HL-60 (cell line): ENCODE measurements at places on chromosomes 5 and 9.

GRCh38 chr5:167934551-167934971 lies 356.9 kb upstream of the WWC1 start:
- DNase-seq: no peak

GRCh38 chr9:10744669-10745068 lies 131.9 kb upstream of the PTPRD start:
- no peak for DNase-seq

GRCh38 chr5:42851481-42851880 lies 39.8 kb upstream of the SELENOP start:
- no peak for DNase-seq

DNA sequence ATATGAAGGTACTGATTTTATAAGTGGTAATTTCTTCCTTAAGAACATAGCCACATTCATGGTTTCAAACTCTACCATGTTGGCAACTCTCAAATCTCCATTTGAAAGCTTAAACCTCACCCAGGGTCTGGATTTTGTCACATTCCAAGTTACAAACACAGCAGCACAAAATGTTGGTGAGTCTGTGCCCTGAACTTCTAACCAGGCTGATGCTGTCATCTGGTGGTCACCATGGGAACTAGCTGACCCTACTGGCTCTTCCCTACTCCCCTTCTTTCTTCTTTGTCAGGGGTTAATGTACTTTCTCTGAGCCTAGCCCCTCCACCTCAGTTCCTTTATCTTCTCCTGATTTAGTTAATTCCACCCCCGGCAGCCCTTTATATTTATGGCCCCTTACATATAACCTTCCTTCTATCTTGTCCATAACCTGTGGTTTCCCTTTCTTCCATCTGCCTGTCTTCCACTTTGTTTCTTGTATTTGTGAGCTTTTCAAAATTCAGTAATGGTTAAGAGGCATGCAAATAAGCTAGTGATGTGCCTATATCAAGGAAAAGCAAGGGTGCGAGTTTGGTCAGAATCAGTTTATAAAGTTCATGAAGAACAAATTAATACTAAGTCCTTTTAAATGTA lies 35.9 kb downstream of the TGFBR1 start:
- peak; percentile 59 for DNase-seq

GRCh38 chr5:1842004-1842819 lies 40.5 kb downstream of the IRX4 start:
- no peak for DNase-seq

DNA sequence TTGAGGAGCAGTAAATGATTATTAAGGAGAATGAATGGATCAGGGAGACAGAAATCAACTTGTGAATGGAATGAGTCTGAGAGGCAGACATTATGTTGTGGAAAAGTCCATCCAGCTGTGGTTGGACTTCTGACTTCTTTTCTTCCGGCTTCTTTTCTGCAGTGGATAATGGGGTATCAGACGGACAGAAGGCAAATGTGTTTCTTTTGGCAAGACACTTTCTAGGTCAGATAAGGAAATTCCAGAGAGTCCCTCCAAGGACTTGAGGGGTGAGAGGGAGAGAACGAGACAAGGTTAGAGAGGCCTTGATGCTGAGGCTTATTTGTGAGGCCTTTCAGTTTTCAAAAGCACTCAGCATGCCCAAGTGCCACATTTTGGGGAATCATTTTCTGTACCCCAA lies 17.1 kb upstream of the GRHPR start:
- DNase-seq: no peak

- DNase-seq: no peak
Observed at GRCh38 chr5:15858326-15858725, 321.3 kb downstream of the MARCHF11 start.

- no peak for DNase-seq
Observed at GRCh38 chr9:89356782-89357181, 38.5 kb downstream of the SECISBP2 start.

GRCh38 chr9:135976531-135976930 lies 15.4 kb upstream of the UBAC1 start:
- no peak for DNase-seq

- DNase-seq: no peak
Observed at GRCh38 chr9:99361817-99362216, 139.7 kb downstream of the SEC61B start.

DNA sequence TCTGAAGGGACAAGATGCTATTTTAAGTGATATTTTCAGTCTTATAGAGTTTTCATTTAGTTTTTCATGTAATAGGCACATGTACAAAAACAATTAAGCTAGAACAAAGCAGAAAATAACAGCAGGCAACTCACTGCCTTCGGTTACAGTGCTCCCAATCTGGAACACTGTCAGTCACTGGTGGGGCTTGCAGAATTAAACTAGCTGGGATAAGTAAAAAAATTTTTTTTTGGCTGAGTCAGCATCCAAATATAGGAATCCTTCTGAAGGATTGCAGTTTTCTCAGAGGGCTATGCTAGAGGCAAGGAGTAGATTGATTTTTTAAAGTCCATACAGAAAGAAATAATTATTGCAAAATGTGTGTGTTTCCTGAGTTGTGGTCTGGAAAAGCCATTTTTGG lies 250.2 kb upstream of the RFX3 start:
- DNase-seq: no peak

DNA sequence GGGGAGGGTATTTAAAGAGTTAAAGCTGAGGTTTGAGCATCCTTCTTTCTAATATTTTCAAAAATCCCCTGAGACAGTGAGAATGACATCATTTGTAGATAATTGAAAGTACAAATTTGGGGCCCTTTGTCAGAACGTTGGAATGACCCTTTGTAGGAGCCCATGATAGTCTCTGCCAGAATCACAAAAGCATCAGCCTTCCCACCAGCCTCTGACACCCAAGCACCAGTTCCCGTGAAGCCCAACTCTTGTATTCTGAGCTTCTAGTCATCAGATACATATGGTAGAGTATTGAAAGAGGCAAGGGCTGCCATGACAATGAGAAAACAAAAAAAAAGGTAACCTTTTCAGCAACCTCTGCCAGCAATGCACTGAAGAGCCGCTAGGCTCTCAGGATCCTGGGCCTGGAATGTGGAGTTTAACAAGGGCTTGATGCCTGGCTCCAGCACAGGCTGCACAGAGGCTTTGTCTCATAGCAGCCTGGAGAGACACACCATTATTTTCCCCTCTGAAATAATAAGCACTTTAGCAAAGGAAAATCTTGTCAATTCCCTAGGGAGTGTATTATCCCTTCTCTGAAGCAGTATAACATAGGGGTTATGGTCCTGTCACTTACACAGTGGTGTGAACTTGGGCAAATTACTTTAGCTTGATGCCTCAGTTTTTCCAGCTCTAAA lies 114.4 kb downstream of the ZNF608 start:
- DNase-seq: no peak

DNA sequence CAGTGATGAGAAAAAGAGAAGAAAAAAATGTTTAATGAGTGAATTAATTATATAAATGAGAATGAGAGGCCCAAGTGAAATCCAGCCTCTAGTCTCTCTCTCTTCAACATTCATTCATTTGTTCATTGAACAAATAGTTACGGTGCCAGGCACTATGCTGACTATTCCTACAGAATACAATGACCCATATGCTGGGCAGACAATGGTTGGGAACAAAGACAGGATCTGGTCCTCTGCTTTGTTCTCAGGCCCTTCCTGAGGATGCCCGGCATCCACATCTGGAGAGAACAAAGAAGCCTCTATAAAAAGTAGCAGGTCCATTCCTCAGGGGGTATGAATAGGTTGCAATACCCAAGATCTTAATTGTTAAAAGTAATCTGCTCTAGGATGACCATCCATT lies 6.9 kb downstream of the ADAM19 start:
- no peak for DNase-seq

DNA sequence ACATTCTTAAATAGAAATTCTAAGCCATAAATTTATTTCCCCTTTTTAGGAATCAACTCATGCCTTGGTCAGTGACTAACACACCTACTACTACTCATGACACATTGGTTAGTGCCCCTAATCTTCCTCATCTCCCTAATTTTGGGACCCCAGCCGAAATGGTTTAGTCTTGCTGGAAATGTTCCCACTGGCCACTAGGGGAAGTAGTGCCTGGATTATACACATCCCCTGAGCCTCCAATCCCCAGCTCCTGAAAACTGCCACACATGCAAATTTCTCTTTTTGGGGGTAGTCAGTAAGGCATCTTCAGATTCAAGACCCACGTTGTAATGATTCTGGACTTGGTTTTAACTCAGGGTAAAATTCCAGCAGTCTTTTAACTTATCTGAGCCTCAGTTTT lies 79.8 kb downstream of the HSD17B3 start:
- DNase-seq: no peak

- DNase-seq: no peak
Observed at GRCh38 chr5:85604786-85605185, 1013.0 kb upstream of the COX7C start.

DNA sequence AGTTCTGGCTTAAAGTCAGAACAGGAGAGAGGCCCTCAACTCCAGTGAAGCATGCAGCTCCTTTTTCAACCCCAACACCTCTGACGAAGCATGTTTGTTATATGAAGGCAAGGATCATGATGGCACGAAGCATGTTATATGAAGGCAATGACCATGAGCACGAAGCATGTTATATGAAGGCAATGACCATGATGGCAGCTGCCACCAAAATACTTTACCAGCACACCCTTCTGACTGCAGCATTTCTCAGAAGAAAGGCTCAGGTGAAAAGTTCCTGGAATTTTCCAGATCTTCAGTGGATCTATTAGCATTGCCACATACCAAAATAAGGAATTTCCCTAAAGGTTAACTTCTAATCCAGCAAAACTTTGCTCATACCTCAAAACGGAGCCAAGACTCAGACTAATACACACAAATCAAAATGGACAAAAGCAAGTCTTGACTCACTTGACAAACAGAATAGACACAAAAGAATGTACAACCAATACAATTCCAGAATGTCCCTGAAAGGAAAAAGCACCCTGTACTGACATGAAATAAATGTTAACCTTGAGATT lies 217.4 kb downstream of the FANCC start:
- no peak for DNase-seq

GRCh38 chr5:100516285-100516684 lies 18.9 kb upstream of the FAM174A start:
- no peak for DNase-seq

- DNase-seq: peak; percentile 71
Observed at GRCh38 chr5:40364441-40364840, 315.3 kb upstream of the PTGER4 start.

- DNase-seq: no peak
Observed at GRCh38 chr9:19618816-19619215, 170.0 kb downstream of the SLC24A2 start.

- DNase-seq: no peak
Observed at GRCh38 chr5:56854920-56855319, 39.6 kb downstream of the MAP3K1 start.

- no peak for DNase-seq
Observed at GRCh38 chr9:33157960-33158842, 8.9 kb downstream of the B4GALT1 start.

GRCh38 chr5:139492700-139493192 lies 10.2 kb upstream of the STING1 start:
- no peak for DNase-seq

- DNase-seq: peak; percentile 30
Observed at GRCh38 chr5:65803699-65804391, 81.8 kb downstream of the NLN start.
